ENCODE measurements at places on chromosomes 4 and X. TPM values are rescaled to one million over a fixed set of nuclear protein-coding genes. Genes with fewer than 3 reads are reported as not detected.

DNA sequence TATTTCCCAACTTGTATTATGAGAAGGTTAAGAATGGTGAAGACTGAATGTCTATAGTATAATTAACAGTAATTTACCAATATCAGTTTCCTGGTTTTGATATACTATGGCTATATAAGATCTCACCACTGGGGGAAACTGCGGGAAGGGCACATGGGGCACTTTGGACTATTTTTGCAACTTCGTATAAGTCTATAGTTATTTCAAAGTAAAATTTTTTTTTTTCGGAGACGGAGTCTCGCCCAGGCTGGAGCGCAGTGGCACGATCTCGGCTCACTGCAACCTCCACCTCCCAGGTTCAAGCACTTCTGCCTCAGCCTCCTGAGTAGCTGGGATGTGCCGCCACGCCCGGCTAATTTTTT lies 46.1 kb downstream of the CXorf58 start:
- DNase-seq, result no peak

GRCh38 chrX:12974796-12975669 lies at the start of gene TMSB4X:
Gene TMSB4X (plus strand): TSS chrX:12975110.
- peak; percentile 75 for DNase-seq

GRCh38 chr4:118289794-118290193 lies 63.0 kb downstream of the PRSS12 start:
- DNase-seq, result peak; percentile 94

- DNase-seq, result no peak
These were observed 2.2 kb downstream of the RBBP7 start for GRCh38 chrX:16867947-16868346.

DNA sequence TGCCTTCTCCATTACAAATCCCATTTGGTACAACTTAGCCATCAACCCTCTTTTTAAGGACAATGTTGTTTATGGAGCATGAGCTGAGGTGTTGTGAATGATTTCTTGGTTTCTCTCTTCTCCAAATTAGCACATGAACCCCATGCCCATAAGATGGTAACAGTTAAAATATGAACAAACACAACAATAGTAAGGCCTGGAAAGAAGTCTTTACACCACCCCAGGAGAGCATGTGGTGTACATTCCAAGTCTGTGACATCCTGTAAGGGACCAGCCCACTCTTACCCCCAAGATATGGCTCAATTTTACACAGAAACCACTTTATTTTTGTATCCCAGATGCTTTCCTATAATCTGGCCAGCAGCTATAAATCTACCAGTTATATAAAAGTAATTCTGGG lies 226.1 kb downstream of the COX18 start:
- DNase-seq, result no peak

DNA sequence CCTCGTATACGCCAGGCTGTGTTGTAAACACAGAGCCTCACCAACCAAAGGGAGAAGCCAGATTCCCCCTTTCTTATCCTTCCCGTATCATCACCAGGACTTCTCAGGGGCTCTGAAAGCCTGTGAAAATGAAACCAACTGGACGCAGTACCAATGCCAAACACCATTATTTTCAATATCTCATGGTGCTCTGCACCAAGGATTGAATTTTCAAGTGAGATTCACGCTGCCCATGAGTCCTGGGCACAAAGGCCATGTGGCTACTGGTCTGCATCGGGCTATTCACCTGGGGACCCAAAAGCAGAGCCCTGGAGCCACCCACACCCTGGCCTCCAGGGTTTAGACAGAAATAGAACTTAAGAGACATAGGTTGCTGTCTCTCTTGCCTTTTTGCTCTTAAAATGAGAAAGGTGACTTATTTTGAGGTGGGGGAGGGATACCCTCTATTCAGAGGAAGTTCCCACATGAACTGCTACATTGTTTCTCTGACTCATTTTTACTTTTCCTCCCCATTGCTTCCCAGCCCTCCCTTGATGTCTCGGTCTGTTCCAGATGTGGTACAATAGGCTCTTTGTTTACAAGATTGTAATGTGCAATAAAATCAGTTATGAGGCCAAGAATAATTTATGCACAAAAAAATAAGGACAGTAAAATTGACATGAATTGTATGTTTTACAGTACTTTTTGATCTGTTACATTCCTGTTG lies 55.4 kb downstream of the MAML3 start:
- peak; percentile 28 for DNase-seq

DNA sequence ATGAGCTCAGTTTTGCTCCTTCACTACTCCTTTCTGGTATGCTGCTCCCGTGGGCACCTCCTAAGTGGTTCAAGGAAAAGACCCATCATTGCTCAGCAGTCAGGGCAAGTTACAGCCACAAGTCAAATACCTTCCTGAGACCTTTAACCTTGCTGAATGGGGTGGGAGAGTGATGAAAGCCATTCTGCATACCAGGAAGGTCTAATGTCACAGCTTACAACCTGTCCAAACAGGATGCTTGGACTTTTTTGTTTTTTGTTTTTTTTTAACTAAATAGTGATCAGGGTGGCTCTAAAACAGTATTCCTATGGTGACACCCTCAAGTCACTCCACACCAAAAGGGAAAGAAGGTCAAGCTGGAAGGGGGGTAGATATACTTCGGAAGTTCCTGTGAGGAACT lies 93.1 kb downstream of the GPC3 start:
- DNase-seq, result no peak

GRCh38 chr4:137015426-137016409 lies 516.6 kb downstream of the PCDH18 start:
- no peak for DNase-seq

DNA sequence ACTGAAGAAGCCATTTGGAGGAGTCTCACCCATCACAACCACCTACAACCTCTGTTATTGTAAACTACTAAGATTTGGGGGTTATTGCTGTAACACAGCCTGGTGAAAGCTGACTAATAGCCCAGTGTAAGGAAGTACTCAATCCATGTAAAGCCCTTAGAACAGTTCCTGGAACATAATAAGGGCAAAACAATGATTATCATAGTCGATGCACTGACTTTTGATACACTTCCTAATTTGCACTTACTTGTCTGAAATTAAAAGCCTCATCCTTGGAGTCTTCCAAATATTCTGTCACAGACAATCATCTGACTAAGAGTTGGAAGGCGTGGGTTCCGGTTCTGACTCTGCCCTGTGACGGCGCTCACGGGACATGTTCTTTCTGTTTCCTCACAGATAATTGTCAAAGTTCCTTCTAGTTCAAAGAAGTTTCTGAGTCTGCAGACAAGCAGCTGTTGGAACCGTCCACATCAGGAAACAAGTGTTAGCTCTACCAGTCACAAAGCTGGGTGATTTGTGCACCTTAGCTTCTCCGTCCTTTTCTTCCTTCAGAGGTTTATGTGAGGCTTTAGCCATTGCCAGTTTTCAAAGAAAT lies 33.4 kb upstream of the RASGEF1B start:
- peak; percentile 12 for DNase-seq

DNA sequence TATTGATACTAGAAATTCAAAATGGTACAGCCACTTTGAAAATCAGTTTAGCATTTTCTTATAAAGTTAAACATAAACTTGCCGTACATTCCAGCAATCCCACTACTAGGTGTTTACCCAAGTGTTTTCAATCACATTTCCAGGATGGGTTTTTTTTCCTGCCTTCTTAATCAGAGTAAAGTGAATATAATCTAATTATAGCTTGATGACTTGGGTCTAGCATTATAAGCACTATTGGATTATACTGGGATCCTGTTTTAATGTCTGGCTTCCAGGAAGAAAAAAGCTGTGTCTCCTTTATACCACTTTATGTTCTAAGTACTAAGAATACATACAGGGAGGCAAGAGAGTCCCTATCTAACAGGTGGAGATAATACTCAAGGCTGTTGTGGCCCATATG lies 103.3 kb upstream of the KLHL13 start:
- no peak for DNase-seq

- DNase-seq, result no peak
These were observed 197.8 kb downstream of the PALLD start for GRCh38 chr4:168694667-168695066.

DNA sequence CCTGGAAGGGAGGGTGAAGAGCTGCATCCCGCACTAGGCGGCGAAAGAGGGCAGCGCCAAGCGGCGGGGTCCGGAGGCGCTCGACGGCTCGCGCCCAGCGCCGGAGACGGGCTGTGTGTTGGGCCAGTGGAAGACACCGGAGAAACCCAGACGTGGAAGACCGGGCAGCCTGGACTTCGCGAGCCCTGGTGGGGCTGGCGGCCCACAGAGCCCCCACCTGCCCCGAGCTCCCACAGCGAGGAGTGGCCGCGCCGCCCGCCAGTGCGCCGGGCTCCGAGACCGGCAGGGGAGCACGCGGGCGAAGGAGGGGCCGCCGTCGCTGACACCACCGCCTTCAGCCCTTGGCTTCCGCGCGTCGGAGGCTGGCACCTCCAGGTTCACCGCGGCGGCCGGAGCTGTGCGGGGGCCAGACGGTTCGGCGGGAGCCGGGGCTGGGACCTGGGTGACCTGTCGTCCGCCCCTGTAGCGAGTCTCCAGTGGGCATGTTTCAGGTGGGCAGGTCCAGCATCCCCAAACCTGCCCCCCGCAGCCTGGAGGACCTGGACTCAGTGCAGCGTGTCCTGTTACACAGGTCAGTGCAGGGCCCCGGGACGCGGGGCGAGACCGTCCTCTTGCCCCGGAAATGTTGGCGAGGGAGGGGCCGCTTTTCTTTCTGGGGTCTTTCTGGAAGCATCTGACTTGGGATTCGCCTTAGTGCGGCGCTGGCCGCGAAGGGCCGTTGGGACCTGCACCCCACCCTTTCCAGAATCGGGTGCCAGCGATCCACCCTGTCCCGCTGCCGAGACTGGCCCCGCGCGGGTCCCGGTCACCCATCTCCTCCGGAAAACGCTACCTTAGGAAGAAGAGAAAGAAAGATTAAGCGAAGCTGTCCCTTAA lies 9.6 kb upstream of the INTU start:
- no peak for DNase-seq

- DNase-seq, result no peak
These were observed 86.6 kb downstream of the DNAAF6 start for GRCh38 chrX:107293056-107293455.

- DNase-seq, result no peak
These were observed 111.3 kb downstream of the TSPAN7 start for GRCh38 chrX:38672646-38673045.

- DNase-seq, result peak; percentile 76
These were observed 56.1 kb downstream of the CNGA2 start for GRCh38 chrX:151790481-151791160.

DNA sequence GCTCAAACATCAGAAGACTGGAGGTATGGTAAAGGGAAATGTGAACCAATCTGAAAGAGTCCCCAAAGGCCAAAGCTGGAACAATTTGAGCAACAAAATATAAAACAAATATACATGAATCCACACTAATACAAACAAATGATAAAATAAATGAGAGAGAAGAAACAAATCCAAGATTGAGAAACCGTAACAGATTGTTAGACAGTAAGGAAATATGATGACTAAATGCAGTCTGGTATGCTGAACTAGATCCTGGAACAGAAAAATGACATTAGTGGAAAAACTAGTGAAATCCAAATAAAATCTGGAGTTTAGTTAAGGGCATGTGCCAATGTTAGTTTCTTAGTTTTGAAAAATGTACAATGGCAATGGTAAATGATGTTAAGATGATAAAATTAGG lies 15.9 kb downstream of the PPA2 start:
- no peak for DNase-seq

GRCh38 chr4:159273141-159273438 lies 170.2 kb downstream of the RAPGEF2 start:
- peak; percentile 32 for DNase-seq

GRCh38 chr4:36241771-36242170 lies 2.5 kb downstream of the ARAP2 start:
- DNase-seq, result no peak

The WDR17 gene
- 1.8 TPM for total RNA-seq

The DDIT4L gene
- total RNA-seq, result 8.5 TPM

The AMTN gene
- total RNA-seq, result 0.30 TPM

The CDKL5 gene
- total RNA-seq, result 8.1 TPM

The DCTD gene
- 36.0 TPM for total RNA-seq

The RAB40A gene
- total RNA-seq, result 0.30 TPM

The NPY2R gene
- 0.20 TPM for total RNA-seq

The VCX3A gene
- total RNA-seq, result not detected

The ZIC3 gene
- total RNA-seq, result 2.4 TPM

The PLAC8 gene
- 10.5 TPM for total RNA-seq

The MAGEE2 gene
- total RNA-seq, result not detected
